ENCODE measurements at places on chromosomes 2 and 18. TPM values are rescaled to one million over a fixed set of nuclear protein-coding genes. Genes with fewer than 3 reads are reported as not detected.

- peak; percentile 68 for DNase-seq
Observed at GRCh38 chr18:3790703-3791102, 340.7 kb downstream of the TGIF1 start.

DNA sequence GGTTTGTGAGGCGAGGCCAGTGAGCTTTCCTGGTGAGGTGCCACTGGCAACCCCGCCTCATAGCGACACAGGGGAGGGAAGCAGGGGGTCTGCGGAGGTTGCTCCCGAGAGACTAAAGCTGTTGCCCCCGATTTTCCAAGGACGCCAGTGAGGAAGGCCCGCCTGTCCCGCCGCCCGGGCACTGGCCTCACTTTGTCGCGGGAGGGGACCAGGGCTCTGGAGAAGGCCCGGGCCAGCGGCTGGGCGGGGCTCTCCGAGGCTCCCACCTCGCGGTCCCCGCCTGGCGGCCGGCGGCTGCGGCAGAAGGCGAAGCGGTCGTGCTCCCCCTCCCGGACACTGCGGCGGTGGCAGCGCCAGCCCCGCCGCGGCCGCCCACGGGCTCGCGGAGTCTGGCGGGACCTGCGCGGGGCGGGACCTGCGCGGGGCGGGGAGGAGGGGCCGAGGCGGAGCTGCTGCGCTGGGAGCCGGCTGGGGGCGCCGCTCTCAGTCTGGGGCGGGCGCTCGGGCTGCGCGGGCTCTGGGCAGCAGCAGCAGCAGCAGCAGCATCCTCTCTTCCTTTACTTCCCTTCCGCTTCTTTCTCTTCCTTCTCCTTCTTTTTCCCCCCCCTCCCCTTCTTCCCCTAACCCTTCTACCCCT lies at the start of gene MAP2:
Gene MAP2, plus strand, starts transcription at position 486 of the 637 bp plus-strand sequence. CDS start 229,124 bp downstream, outside the sequence.
- peak; percentile 73 for DNase-seq

GRCh38 chr2:172307800-172308199 lies 119.6 kb upstream of the ITGA6 start:
- DNase-seq: no peak

GRCh38 chr2:162114271-162114670 lies 37.8 kb downstream of the GCG start:
- DNase-seq: no peak

DNA sequence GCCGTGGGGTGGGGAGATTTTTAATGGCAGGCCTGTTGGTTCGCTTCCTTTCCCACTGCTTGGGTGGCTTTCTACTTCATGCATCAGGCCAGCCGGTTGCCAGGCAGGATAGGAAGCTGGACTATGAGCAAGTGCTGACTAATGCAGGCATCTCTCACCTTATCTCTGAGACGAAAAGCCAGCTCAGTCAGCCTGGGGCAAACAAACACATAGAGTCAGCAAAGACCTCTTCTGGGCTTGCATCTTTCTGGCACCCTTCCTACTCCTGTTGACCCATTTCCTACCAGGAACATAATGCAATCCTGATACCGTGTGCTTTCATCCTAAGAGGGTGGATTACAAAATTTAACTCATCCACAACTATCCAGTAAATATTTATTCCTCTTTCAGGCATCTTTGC lies 416.6 kb upstream of the MEX3C start:
- no peak for DNase-seq

DNA sequence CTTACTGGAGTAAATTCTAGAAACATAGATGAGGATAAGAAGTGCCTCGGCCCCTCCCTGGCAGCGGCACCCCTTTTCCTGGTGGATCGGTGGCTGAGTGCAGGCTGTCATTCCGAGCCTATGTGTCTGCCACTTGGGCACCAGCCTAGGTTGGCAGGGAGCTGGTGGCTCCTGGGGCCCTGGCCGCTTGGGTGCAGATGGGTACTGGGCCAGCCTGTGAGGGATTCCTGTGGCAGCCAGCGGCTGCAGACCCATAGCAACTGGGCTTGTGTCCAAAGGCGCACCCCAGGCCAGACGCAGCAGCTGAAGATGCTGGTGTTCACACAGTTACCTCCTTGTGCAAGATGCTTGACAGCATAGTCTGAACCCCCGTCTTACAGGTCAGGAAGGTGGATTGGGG lies 2.8 kb downstream of the SNORC start:
- DNase-seq: no peak

DNA sequence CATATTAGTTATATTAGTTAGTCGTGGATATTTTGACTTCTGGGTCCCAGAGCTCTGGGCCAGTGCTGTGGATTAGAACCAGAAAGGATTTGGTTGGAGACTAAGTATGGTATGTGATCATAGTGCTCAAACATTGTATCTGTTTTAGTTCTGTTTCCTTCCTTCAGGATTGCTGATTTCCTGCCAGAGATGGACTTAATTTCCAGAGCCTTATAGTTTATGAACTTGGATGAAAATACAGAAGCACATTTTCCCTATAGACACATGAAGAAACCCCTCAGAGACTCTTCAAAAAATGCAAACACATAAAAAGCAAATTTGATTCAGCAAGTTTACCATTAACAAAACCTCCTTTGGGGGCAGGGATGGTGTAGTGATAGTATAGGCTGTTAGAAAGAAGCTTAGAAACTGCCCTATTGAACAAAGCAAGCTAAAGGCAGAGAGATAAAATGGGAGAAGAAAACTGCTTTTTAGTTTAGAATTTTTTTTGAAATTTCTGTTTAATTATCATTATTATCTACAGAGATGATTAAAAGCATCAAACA lies 88.7 kb upstream of the EFEMP1 start:
- DNase-seq: no peak

DNA sequence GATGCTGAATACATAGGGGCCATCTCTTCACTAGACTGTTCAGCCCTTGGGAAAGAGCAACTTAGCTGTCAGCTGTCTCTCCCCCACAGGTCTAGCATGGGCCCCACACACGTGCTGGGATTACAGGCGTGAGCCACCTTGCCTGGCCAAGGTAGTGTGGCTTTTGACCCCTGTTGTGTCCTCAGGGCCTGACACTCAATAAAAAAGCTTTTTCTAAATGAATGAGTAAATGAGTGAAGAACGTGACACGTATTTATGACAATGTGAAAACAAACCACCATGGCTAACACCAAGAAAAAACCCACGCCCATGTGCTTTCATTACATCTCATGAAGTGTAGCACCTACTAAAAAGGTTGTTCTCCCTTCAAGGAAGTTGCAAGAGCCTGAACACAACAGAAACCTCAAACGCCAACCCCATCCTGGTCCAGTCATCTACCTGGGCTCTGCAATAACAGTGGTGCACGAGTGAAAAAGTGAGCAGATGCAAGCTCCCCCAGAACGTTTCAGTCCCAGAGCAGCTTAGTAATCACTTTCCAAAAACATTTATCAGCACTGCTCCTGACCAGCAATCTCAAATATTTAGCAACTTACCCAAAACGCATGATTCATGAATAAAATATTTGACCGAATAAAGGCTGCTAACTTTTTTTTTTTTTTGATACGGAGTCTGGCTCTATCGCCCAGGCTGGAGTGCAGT lies 3.4 kb downstream of the WDFY1 start:
- DNase-seq: no peak

GRCh38 chr2:30412047-30412683 lies 34.9 kb upstream of the LCLAT1 start:
- no peak for DNase-seq

- no peak for DNase-seq
Observed at GRCh38 chr2:177327009-177327408, 62.5 kb upstream of the NFE2L2 start.

DNA sequence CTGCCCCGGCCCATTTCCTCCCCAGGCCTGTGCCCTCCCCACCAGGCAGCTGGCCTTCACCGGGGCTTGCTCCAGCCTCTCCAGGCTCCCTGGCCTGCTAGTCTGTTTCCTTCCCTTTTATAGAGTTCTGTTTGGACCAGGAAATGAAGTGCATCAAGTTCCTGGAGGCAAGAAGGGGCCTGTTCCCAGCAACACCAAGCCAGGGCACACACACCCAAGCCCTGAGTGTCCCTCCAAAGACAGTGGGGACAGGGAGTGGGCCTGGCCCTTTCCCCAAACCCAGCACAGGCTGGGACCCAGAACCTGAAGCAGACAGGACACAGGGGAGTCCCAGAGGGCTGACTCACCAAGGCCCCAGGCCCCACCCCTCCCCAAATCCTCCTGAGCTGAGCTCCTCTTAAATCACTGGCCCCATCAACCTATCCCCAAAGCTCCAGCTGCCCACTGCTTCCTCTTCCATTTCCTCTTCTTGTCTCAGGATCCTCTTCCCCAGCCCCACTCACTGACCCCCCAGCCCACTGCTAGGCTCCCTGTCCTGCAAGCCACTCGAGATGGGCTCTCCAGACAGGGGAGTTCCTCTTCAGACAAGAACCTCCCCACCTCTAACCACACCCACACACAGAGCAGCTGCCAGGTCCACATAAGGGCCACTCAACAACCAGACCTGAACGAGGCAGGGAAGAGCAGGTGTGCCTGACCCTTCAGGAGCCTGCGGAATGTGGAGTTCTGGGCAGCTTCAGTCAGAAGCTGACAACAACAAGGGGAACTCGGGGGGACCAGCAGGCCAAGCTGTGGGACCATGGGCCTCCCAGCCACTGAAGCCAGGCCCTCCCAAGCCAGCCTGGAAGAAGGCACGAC lies 74.2 kb downstream of the TNS1 start:
- DNase-seq: no peak

- no peak for DNase-seq
Observed at GRCh38 chr18:37261246-37261840, 304.3 kb downstream of the CELF4 start.

- no peak for DNase-seq
Observed at GRCh38 chr18:59748628-59749360, 51.6 kb upstream of the CCBE1 start.

DNA sequence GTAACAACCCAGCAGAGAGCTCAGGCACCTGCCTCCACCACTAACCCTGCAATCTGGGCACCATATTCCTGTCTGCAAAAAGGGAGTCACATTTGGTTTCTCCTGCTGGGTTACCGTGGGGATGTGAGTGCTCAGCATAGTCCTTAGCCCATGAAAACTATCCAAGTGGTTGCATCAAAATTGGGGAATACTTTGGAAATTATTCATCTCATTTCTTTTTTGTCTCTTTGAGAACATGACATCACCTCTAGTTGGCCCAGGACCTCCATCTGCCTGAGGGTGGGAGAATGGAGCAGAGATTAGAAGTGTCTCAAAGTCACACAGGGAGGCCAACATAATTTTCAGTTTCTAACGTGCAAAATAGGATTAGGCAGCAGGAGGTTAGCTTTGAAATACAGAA lies 19.3 kb upstream of the SPP2 start:
- DNase-seq: no peak

DNA sequence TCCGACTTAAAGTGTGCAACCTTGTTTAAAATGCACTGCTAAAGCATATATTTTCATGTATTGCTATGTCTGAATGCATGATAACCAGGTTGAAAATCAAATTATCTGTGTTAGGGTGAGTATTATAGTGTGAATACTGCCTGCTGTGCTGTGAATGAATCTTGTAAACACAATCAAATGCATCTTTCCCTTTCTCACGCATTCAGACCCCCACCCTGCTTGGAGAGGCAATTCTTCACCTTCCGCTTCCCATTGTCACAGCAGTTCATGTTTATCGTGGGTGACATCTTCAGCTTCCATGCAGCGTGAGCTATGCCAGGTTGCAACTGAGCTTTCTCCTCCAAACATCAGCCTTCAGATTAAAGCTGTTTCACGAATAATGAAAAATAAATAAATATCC lies 418.0 kb downstream of the MEIS1 start:
- DNase-seq: no peak

GRCh38 chr2:45285771-45286390 lies 276.6 kb upstream of the SIX2 start:
- DNase-seq: no peak

- peak; percentile 3 for DNase-seq
Observed at GRCh38 chr18:5627776-5628511, 84.1 kb upstream of the EPB41L3 start.

DNA sequence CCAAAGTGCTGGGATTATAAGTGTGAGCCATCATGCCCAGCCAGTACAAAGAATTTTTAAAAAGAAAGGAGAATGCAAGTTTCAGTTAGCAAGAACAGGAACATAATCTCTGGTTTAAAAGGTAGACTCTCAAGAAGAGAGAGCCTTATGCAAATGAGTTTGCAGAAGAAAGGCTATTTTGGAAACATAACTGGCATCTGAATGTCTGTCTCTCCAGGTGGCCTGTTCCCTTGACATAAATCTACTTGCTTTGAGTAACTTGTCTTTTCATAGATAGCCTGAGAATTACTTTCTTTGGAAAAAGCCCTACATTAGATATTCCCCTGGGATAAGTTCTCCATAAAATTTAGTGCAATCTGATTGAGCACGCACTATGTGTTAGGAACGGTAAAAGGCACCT lies 109.6 kb downstream of the ICOS start:
- no peak for DNase-seq

GRCh38 chr2:28650266-28650584 lies 101.4 kb upstream of the PPP1CB start:
- no peak for DNase-seq

GRCh38 chr2:102880731-102881130 lies 118.9 kb downstream of the TMEM182 start:
- no peak for DNase-seq

DNA sequence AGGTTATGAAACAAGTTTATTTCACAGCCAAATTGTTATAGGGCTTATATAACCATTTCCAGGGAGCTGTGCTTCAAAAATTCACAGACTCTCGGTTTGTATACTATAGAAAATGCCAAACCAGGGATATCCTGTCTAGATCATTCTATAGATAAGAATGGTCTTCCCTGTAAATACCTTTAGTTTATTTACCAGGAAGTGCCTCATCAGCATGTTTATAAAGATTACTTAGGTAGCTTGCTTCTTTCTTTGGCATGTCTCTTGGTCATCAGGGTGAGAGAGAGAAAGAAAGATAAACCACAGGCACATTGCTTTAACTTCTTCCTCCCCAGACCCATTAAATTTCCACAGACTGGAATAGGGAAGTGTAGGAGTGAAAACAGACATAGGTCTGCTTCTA lies 439.4 kb downstream of the SPAG16 start:
- DNase-seq: no peak

- no peak for DNase-seq
Observed at GRCh38 chr2:12847694-12848575, 131.2 kb downstream of the TRIB2 start.

- no peak for DNase-seq
Observed at GRCh38 chr2:216777637-216778273, 82.1 kb downstream of the TNP1 start.

DNA sequence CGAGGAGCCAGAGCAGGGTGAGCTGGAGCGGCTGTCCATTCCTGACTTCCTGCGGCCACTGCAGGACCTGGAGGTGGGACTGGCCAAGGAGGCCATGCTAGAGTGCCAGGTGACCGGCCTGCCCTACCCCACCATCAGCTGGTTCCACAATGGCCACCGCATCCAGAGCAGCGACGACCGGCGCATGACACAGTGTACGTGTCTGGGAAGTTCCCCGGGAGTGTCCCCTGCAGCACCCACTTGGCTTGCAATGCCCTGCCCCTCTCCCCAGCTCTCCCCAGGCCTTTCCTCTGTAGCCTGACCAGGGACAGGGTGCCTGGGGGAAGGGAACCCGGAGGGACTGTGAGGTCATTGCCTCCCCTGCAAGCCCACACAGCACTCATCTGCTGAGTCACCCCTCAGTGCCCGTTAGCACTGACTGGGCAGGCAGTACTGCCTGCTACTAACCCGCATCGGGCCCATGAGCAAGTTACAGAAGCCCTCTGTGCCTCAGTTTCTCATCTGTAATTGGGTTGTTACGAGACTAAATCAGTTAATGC lies 29.4 kb upstream of the GMPPA start:
- no peak for DNase-seq

- DNase-seq: no peak
Observed at GRCh38 chr2:218857371-218858137, 2.1 kb upstream of the WNT6 start.

SPC25 gene
- polyA plus RNA-seq: 17.5 TPM

SERPINB11 gene
- polyA plus RNA-seq: not detected

AQP4 gene
- polyA plus RNA-seq: 0.25 TPM

RPIA gene
- polyA plus RNA-seq: 32.0 TPM

NPPC gene
- 0.79 TPM for polyA plus RNA-seq

IL18R1 gene
- polyA plus RNA-seq: 1.8 TPM
